ENCODE measurements at places on chromosomes 4 and X. TPM values are rescaled to one million over a fixed set of nuclear protein-coding genes. Genes with fewer than 3 reads are reported as not detected.

TEX11 gene
- total RNA-seq, result not detected

GRCh38 chr4:55554453-55555030, 7.8 kb upstream of the CLOCK start:
- no peaks in the 10 kb centered on the region for H3K4me1 ChIP-seq
- H3K4me3 ChIP-seq, result no peak overlapping the region
- DNase-seq, result no peak
- no peaks in the 10 kb centered on the region for H3K27me3 ChIP-seq
- no peak overlapping the region for H3K27ac ChIP-seq

DNA sequence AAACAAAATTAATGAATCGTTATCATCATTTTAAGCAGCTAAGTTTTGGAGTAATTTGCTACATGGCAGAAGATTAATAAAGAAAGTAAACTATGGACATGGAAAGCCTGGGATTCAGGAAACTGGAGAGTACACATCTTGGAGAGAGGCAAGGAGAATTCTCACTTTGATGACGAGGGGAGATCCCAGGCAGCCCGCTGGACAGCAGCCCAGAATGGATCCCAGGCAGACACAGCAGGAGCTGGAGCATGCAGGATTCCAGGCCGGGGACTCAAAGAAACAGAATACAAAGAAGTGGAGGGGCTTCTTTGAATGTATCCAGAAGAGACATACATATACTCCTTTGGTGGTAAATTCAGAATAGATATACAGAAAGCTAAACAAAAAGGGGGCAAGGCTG, 118.0 kb upstream of the ATP6AP2 start:
- H3K27ac ChIP-seq, result no peak overlapping the region
- H3K4me3 ChIP-seq, result no peak overlapping the region
- no peaks in the 10 kb centered on the region for H3K4me1 ChIP-seq
- H3K36me3 ChIP-seq, result no peaks in the 10 kb centered on the region
- DNase-seq, result no peak

IL15 gene
- 18.2 TPM for total RNA-seq

GRCh38 chrX:54178100-54178940, 4.7 kb downstream of the FAM120C start:
- no peaks in the 10 kb centered on the region for H3K36me3 ChIP-seq
- H3K27ac ChIP-seq, result no peak overlapping the region

NWD2 gene
- not detected for total RNA-seq
